ENCODE measurements at places on chromosomes 13 and 19.

DNA sequence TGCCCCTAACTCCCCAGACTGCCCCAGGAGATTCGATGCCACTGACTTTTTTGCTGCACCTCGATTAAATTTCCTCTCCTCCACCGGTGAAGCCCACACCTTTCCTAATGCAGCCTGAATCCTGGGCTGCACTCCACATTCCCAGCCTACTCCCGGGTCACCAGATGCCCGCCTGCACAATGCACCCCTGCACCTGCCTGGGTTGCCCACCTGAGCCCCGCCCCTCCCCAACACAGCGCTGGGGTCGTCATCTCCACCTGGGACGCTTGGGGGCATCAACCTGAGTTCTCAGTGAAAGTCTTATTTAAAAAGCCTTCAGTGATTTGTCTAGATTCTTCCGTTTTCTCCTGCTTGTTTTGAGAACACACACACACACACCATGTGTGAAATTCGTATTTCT lies 24.5 kb upstream of the DPP9 start:
- no peak for DNase-seq

GRCh38 chr19:38444026-38444425 lies 10.5 kb downstream of the RYR1 start:
- DNase-seq, result no peak

- DNase-seq, result no peak
These were observed 52.0 kb downstream of the DCT start for GRCh38 chr13:94427313-94427953.

GRCh38 chr13:100842136-100842535 lies 167.5 kb upstream of the TMTC4 start:
- no peak for DNase-seq

DNA sequence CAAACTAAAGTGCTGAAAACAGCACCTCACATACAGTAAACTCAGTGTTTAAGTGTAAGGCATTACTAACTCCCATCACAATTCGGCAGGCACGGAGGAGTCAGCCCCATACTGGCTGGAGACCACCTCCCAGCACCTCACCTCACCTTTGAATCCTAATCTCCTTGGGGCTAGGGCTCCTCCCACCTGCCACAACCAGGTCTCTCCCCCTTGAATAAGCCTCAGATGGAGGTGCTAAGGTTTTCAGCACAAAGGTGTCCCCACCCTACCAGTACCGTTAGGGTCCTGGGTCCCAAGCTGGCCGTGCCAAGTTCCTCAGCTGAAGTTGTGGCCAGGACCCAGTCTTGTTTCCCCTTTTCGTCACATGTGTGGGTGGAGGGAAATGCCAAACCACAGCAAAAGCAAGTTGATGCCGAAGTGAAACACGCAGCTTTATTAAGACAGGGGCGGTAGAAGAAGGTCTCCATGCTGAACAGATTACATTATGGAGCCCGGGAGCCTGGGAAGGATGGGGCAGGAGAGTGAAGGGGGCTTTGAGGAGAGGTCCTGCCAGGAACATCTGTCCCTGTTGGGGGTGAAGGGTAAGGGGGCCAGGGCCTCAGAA lies at the start of gene IGFLR1:
Gene IGFLR1 (minus strand): TSS at position 332 of the 604 bp plus-strand sequence. CDS start 1,272 bp downstream, outside the sequence.
- no peak for DNase-seq

GRCh38 chr13:27638521-27638920 lies 16.8 kb downstream of the POLR1D start:
- no peak for DNase-seq

DNA sequence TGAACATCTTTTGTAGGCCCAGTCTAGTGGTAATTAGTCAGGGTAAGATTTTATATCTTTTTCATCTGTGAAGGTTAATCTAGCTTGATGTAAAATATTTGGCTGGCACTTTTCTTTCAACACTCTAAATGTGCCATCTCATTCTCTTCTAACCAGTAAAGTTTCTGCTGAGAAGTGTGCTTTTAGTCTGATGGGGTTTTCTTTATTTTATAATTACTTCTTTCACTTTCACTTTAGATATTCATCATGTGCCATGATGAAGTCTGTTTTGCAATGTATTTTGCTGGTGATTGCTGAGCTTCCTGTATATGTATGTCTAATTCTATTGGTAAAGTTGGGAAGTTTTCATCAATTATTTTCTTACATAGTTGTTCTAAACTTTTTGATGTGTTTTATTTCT lies 31.9 kb downstream of the ZNF726 start:
- DNase-seq, result no peak

DNA sequence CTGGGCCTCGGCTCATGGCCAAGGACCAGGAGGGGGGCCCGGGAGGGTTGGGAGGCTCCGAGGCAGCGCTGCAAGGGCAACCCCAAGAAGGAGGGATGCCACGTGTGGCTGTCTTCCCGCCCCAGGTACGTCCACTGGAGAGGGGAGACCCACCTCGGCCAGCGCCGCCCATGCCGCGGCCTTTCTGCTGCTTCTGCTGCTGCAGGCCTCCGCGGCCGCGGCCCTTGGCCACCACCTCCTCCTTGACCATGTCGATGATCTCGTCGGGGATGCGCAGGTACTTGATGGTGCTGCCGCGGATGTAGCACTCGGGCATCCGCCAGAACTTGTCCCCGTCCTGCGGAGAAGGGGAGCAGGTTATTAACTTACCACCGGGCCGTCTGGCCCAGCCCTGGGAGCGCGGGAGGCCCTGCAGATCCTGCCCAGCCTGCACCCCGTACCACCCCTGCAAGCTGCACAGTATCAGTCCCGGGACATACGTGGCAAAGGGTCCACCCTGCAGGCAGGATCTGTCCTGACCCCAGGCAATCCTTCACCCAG lies 13.3 kb downstream of the LSM4 start:
- DNase-seq, result no peak

DNA sequence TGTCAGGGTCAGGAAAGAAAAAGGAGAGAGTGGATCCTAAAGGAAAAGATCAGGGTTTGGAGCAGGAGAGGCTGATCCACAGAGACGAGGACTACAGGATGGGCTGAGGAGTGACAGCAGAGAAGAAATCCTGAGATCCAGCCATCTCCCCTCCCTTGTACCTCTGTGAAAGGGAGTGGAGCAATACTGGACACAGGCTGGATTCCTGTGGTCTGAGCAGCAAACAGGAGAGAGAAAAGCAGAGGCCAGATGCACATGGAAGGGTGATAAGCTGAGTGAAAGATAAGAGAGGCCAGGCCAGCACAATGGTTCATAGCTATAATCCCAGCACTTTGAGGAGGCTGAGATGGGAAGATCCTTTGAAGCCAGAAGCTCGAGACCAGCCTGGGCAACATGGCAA lies 472.1 kb upstream of the TSHZ3 start:
- DNase-seq, result no peak

GRCh38 chr13:58306062-58306461 lies 674.5 kb downstream of the PCDH17 start:
- DNase-seq, result no peak

DNA sequence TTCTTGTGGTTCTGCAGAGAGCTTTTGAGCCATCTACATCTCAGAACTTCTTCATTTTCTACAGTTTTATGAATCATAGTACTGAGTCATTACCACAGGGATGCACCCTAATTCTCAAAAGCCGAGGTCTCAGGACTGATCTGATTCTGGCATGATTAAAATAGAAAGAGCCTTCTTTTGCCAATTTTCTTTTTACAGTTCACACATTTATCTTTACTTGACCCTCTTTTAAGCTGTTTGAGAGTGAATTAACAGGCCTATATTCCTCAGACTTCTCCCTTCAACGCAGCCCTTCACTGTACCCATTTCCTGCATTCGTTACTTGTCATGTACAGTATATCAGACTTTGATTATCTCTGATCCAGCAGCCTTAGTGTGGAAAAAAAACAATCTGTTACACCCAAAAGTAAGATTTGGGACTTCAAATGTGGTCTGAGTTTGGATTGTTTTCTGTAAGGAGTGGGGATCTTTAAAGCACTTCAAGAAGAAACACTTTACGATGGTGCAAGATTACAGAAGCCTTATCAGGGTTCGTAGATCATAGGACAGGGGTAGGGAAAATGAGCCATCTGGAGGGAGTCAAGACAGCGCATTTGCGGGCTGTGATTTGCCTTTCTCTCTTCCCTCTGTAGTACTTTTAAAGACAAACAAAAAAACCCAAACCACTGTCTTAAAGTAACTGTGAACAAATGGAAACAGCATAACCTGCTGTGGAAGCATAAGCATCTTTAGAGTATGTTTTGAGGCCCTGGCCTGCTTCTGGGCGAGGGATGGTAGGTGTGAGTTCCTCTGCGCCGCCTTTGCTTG lies 15.3 kb upstream of the GPR183 start:
- peak; percentile 31 for DNase-seq

GRCh38 chr13:27389891-27390290 lies 34.5 kb upstream of the GTF3A start:
- DNase-seq, result no peak

DNA sequence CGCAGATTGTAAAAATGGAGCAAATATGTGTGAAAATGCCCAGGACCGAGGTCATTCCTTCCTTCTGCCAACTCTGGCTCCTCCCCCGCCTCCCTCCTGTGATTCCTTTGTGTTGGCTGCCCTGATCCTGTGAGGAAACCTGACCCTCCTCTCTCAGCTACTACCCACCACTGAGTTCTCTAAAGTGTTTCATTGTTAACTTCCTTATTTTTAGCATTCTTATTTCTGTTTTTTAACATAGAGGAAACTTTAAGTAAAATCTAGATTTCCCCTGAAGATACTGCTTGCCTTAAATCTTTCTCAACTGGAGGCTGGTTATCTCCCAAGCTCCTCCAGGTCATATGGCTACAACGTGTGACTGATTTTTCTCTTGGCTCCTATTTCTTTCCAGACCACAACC lies 21.7 kb upstream of the FBXL3 start:
- no peak for DNase-seq

GRCh38 chr13:111909971-111910671 lies 156.8 kb upstream of the SOX1 start:
- DNase-seq, result no peak

- no peak for DNase-seq
These were observed 49.3 kb downstream of the NDFIP2 start for GRCh38 chr13:79530270-79530669.

- no peak for DNase-seq
These were observed 540.6 kb upstream of the MIR17HG start for GRCh38 chr13:90806892-90807291.

DNA sequence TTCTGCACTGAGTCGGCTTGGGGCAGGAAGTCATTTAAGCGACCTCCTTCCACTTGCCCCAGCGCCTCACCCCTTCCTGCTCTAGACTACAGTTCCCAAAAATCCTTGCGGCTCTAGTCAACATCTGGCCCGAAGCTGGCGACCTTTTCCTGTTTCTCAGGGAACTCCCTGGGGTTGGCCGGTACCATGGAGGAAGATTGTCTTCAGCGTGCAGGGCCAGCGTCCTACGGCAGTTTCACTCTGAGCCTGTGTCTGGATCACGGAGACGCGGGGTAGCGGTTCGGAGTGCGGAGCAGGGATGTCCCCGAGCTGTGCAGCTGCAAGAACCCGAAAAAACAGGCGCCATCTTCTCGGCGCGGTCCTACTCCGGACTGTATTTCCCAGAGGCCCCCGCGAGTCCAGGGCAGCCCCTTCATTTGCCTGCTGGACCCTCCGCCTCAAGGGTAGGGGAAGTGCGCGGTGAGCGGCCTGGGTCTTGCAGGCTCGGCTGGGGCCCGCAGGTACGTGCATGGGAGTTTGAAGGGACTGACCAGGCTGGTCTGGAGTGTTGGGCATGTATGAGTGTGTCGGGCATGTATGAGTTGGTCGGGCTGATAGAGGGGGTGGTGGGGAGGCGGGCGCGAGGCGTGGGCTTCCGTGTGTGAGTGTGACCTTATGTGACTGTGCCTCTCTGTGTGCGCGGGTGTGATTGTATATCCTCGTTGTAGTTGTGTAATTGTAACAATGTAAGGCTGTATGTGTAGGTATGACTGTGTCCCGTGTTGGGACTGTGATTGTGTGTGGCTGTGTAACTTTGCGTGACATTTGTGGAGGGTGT lies at the start of gene ZNF383:
Gene ZNF383 (plus strand): TSS at position 440 of the 817 bp plus-strand sequence. CDS start 12,240 bp downstream, outside the sequence.
- peak; percentile 87 for DNase-seq

DNA sequence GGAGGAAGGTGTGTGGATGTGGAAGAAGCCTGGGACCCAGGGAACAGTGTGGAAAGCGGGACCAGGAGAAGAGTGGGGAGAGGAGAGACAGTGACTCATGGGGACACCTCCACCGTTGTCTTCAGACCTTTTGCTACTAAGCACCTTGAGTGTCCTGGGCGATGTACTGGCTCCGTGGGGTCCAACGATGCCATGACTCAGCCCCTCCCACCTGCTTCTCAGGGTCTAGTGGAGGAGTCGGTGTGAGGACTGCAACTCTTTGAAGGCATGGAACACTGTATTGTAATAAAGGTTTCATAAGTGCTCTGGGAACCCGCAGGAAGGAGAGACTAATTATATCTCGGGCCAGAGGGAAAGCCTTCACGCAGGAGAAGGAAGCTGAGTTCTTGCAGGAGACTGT lies 166.9 kb upstream of the KL start:
- DNase-seq, result no peak

DNA sequence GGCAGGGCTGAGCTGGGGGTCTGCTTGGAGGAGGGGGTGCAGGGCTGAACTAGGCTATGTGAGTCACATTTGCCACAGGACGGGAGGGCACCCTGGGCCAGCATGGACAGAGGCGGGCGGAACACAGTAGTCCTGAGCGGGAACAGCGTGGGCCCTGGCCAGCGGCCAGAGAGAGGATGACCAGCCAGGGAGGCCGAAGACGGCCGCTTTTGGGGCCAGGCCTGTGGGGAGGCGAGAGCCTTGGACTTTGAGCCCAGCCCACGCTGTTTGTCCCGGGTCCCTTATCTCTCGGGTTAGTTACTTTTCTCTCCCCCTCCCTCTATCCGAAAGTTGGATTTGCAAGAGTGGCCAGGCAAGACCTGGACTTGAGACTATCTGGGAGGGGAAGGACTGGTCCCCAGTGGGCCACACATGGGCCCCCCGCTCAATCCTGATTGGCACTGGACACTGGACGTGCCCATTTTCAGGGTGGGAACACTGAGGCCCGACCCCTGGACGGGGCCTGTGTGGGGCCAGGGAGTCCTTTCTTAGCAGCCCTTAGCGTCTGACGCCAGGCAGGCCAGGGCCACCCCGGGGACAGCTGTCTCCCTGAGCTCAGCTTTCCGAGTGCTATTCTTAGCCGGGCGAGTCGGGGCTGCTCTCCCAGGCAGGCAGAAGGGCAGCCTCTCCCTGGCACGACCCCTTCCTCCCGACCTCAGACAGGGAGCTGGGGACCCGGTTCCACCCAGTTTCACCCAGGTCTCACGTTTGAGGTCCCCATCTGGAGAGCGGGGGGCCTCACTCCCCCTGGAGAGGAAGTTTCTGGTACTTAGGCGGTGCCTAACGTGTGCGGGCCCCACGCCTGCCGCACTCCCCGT lies 833 bp downstream of the GAMT start:
- DNase-seq, result no peak

- no peak for DNase-seq
These were observed 54.4 kb downstream of the ERCC5 start for GRCh38 chr13:102900193-102900608.
